ENCODE measurements at places on chromosomes 12 and 14.

- no peak for DNase-seq
These were observed 4.6 kb upstream of the SYCP3 start for GRCh38 chr12:101743724-101744472.

GRCh38 chr12:45994736-45995135 lies 4.4 kb upstream of the SCAF11 start:
- no peak for DNase-seq

DNA sequence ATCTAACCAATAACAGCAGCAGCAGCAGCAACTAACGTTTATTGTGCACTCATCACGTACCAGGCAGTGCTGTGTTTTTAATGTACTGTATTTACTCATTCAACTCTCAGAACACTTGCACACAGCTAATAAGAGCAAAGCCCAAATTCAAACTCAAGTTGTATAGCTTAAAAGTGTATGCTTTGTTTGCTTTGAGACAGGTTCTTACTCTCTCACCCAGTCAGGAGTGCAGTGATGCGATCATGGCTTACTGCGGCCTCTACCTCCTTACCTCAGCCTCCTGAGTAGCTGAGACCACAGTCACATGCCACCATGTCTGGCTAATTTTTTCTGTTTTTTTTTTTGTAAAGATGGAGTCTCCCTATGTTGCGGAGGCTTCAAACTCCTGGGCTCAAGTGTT lies 105.4 kb downstream of the PAPLN start:
- no peak for DNase-seq

DNA sequence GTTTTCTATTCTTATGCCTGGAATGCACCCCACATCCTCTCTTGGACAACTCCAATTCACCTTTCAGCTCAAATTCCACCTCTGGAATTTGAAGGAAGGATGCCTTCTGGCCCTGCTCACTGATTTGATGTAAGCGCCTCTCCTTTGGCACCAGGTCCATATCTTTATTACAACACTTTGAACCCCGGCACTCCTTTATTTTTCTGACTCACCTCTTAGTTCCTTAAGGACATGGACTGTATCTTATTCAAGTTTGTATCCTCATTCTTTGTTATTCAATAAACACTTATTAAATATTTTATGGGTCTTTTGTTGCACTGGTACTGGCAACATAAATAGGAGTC lies 3.1 kb downstream of the GALC start:
- no peak for DNase-seq

- no peak for DNase-seq
These were observed 980 bp upstream of the RNASE8 start for GRCh38 chr14:21056520-21057163.

DNA sequence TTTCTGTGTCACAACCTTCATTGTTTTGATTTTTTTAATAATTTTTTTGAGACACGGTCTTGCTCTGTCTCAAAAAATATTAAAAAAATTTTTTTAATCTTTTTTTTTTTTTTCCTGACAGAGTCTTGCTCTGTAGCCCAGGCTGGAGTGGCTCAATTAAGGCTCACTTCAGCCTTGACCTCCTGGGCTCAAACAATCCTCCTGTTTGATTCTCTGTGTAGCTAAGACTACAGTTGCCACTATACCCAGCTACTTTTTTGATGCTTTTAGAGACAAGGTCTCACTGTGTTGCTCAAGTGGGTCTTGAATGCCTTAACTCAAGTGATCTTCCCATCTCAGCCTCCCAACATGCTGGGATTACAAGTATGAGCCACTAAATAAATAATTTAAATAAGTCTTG lies 9.2 kb upstream of the PRH2 start:
- DNase-seq: no peak

DNA sequence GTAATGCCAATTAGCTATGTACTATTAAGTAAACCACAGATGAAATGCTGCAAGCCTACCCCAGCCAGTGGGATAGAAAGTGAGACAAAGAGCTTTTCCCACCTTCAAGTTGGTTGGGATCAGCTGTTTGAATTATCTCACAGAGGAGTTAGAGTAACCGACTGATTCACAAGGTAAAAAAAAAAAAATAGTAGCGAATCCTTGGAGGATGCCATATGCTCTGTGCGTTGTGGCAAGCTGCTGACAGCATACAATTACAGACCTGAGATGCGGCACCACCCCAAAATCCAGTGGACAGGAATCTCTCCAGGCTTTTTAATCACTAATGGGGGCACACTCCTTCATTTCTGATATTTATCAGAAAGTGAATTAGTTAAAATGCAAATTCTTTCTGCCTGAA lies 157.0 kb upstream of the RMST start:
- DNase-seq: no peak

DNA sequence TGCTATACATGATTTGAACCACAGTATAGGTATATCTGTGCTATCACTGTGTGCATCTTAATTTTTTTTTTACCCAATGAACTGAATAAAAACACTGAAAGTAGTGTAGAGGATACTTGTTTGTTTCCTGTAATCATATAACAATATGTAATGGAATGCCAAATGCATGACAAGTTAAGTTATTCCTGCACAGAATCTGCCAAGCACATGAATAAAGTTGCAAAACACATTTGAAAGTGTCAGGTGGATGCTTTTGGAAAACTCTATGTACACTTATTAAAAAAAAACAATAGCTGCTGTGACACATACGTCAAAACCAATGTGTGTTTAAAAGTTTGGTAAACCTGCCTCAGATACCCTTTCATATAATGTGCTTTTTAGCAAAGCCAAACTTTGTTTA lies 1638.1 kb upstream of the SEL1L start:
- no peak for DNase-seq

DNA sequence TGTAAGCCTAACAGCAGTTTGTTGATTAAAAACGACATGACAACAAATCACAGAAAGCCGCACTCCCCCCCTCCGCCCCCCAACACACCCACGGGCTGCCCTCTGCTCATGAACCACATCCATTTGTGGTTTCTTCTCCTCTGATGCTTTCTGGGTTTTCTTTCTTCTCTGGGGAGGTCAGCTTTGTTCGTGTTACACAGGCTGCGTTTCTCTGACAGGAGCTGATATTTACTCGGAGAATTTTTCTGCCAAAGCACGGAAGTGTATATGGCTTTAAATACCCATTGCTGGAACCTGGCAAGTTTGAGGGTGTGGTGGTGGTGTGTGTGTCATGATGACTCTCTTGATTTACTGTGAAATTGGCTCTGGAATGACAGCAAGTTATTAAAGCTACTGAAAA lies 883.7 kb upstream of the TMEM132C start:
- DNase-seq: no peak

- no peak for DNase-seq
These were observed 203.8 kb downstream of the RBM19 start for GRCh38 chr12:113762155-113762881.

GRCh38 chr14:36518586-36519430 lies 1.2 kb downstream of the NKX2-1 start:
- peak; percentile 22 for DNase-seq

GRCh38 chr14:20516921-20517320 lies 11.6 kb downstream of the RNASE10 start:
- no peak for DNase-seq

GRCh38 chr12:75831402-75831801 lies 200.2 kb downstream of the PHLDA1 start:
- no peak for DNase-seq

DNA sequence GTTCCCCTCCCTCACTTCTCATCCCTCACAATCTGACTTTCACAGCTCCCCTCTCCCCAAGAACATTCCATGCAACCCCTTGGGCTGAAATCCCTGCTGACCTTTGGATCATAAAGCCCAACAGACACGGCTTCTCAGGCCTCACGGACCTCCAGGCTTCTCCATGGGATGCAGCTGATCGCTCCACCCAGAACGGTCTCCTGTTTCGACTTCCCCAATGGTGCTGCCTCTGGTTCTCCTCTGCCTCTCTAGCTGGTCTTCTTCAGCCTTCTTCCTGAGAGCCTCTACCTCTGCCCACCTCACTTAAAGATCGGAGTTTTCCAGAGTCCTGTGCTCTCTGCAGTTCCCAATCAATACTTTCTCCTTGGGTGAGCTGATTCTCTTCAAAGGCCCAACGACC lies 17.8 kb upstream of the PRMT8 start:
- DNase-seq: no peak

DNA sequence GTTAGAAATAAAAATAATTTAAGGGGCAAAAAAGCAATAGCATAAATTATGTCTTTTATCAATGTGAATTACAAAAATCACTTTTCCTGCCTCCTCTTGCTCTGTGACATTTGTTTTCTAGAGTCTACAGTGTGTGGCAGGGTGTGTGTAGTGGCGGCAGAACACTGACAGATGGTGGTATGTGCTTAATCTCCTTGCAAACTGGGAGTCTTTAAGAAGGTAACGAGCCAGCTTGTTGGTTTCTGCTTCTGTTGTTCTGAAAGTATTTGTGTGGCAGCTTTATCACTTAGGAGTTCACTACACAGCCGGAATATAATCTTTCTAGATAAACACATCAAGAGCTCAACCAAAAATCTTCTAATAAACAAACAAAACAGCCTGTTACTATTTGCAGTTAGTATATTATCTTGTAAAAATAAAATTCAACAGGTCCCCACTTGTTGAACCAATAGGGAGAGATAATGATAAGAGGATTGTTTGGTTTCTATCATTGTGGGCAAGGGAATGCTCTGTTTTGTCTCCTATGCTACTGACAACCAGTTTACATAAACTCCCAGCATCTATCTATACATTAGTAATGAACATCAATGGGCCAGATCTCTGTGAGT lies 13.0 kb downstream of the CDKL1 start:
- no peak for DNase-seq

GRCh38 chr12:93080994-93081809 lies 152.1 kb upstream of the EEA1 start:
- no peak for DNase-seq

- no peak for DNase-seq
These were observed 47.9 kb upstream of the NTF3 start for GRCh38 chr12:5384015-5384414.

GRCh38 chr14:88853129-88853528 lies 28.7 kb downstream of the TTC8 start:
- no peak for DNase-seq

DNA sequence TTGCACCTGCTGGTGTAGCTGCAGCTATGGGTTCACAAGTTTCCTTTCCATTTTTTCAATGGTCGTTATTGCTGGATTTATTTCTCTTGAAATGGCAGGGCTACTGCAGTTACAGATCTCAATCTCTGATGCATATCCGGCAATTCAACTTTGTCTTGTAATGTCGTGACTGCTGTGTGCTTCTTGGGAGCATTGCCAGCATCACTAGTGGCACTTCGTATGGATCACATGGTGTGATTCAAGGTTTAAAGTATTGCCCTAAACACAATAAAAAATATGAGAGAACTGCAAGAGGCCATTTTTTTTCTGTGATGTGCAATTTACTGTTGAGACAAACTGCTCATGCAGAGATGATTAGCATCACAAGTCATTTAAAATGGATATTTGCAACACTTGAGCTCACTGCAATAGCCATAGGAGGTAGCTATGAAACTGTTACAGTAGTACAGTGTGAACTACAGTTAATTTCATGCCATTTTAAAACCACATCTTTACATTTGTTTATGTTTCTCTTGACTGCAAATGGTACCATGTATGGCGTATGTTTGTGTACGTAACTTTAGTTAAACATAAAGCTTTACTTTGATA lies 217.4 kb upstream of the PDE3A start:
- no peak for DNase-seq

DNA sequence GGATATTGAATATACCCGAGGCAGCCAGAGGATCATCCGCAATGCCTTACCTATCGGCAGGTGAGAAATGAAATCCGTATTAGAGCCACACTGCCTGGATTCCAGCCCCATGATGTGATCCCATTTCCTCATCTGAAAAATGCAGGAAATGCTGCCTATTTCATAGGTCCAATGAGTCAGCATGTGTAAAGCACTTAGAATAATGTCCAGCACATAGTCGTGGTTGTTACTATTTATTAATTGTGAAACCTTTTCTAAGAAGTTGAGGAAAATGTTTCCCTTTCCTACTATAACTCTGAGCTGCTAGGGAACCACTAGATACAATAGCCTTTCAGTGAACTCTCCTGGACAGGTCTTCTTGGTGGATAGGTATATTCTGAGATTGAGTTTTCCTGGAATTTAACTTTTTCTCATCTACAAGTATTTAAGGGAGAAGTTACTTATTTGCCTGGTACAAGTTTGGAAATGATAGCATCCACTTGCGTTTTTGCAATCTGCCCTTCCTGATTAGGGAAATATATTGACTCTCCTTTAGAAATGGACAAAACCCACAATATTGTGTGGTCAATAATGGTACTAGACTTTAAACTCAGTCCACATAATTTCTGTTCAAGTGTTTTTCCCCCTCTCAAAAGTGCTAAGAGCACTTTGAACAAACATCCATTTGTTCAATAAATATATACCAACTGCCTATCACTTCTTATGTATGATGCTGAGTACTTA lies 12.2 kb downstream of the POLR3B start:
- no peak for DNase-seq

DNA sequence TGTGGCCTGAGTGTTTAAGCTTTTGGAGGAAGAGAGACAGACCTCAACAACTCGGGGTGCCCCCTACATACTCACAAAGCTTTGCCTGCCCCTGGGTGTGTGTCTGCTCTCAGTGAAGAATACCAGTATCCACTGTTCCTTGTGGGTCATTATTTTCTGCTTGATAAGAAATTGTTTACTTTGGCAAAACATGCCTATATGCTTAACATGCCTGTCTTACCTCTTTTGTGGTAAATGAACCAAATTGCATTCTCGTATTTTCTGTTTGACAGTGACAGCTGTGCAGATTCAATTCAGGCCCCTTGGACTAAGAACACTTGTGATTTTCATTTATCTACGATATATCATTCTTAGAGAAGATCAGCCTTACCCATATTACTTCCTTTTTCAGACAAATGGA lies 50.6 kb upstream of the REP15 start:
- no peak for DNase-seq

DNA sequence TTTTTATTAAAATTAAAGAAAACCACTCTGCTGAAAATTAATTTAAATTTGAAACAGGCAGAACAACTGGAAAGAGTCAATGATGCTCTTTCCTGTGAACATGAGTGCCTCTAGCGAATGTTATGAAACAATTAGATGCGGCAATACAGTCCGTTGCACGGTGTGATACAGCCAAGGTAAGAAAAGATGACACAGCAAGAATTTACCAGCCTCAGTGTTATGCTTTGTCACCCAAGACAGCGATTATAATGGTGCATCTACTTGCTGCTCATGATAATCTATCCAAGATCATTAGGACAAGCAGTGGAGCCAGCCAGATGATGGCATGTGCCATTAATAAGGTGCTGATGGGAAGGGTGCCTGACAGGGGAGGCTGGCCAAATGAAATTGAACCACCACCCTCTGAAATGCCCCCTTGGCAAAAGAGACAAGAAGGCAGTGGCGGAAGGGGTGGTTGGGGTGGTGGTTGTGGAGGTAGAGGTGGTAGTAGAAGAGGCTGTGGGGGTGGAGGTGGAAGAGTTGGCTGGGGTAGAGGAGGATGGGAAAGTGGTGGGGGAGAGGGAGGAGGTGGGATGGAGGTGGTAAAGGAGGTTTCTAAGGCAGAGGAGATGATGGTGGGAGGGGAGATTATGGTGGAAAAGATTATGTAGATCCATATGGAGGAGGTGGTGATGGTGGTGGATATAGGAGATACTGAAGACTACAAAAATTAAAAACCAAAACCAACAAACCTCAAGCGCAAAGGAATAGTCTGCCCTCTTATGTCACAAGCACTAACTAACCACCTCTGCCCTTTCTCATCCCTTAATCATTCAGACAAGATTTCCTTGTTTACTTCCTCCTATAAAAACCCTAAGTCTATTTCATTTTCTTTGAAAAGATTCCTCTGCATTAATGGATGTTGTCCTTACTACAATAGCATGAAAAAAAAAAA lies 4.0 kb upstream of the RESF1 start:
- no peak for DNase-seq
